ENCODE measurements at places on chromosomes 2 and 18. TPM values are rescaled to one million over a fixed set of nuclear protein-coding genes. Genes with fewer than 3 reads are reported as not detected.

DNA sequence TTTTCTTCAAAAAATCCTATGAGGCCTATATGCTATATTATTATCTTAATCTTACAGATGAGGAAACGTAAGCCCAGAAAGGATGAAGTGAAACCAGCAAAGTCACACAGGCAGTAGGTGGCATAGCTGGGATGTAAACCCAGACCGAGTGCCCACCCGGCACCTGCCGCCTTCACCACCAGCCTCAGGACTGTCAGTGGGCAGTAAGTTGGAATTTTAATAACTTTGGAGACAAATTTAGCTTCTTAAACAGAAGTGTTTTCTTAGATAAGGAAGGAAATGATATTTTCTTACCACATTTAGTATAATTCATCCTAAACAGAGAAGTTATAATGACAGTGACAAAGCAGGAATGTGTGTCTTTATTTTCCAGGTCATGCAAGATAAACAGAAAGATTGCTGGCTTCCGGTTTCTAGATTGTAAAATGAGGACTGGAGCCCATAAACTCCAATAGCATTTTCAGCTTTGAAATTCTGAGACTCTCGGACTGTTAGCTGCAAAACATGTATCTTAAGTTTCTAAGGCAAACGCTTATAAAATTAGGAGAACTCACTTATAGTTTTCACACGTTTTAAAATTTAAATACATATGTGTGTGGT is 59.3 kb downstream of the CD8B2 start:
- no peak for DNase-seq

DNA sequence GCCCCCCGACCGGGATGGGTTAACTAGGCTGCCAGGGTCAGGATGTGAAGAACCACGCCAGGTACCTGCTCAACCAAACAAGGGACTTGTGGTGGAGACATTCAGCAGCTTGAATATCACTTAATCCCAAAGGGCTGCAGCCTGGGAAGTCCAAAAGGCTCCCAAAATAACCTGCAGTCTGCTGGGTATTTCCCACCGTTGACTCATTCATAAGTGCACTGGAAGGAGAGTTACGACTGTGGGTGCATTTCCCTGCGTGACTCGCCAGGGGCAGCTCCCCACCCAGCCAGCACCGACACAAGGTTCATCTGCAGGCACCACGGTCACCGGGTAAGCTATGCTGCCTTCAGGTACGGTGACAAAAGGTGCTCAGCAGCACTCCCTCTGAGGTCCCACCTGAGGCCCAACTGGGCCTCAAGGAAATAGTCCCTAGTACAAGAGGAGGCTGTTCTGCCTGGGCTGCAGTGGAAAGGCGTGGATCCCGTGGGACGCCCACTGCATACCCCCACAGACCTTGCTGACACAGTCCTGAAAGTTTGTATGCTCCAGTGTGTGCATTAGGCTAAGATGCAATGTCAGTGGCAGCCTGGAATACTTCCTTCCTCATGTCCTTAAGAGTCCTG is 86.5 kb downstream of the UXS1 start:
- peak; percentile 42 for DNase-seq

DNA sequence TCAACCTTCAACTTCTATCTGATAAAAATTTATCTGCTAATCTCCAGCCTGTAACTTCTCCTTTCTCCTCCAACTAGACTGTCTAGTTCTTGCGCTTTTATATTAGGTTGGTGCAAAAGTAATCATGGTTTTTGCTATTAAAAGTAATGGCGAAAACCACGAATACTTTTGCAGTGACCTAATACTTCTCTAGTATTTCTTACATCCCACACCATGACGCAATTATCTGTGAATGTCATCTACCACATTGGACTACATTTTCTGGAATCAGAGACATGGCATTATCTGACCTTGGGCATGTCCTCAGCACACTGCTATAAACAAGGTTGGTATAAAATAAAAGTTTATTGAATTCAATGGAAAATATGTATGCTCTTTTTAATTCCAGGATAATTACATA is 370.2 kb upstream of the LYPD1 start:
- no peak for DNase-seq

- no peak for DNase-seq
These were observed 868.8 kb downstream of the EPHA4 start for GRCh38 chr2:220703279-220703678.

DNA sequence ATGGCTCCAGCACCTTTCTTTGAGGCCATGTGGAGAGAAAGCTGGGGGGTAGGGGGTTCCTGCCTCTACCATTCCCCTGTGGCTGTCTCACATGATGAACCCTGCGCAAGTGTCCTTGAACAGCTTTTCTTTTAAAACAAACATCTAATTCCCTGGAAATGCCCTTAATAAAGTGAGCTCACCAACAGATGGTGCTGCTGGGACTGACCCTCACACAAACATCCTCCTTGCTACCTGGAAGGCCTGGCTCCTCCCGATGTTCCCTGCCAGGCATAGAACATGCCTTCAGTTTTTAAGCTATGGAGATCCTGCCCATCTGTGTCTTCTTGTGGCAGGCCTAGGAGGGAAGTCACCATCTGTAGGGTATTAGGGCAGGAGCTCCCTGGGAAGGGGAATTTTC is 60.7 kb upstream of the GATA6 start:
- peak; percentile 4 for DNase-seq

- no peak for DNase-seq
These were observed 20.3 kb downstream of the RMC1 start for GRCh38 chr18:23523429-23524212.

- DNase-seq = no peak
These were observed 60.2 kb downstream of the DPP4 start for GRCh38 chr2:162013514-162014475.

- DNase-seq = no peak
These were observed 65.0 kb downstream of the CYP1B1 start for GRCh38 chr2:38010995-38011394.

DNA sequence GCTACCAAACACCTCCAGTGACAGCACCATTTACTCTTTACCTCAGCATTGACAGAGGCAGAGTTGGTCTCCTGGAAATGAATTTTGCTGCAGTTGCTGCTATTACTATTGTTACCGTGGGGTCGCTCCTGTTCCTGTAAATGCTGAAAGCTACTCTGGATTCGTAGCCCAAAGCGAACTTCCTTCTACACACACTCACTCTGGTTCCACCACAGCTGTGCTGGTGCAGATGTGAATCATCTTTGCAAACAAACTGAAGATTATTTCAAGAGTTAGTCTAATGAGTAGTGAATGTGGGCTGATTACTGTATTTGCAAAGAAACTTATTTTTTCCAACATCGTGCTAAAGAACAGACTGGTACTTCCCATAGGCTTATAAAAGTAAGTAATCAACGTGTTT is 304.0 kb downstream of the LPIN1 start:
- DNase-seq = peak; percentile 8

DNA sequence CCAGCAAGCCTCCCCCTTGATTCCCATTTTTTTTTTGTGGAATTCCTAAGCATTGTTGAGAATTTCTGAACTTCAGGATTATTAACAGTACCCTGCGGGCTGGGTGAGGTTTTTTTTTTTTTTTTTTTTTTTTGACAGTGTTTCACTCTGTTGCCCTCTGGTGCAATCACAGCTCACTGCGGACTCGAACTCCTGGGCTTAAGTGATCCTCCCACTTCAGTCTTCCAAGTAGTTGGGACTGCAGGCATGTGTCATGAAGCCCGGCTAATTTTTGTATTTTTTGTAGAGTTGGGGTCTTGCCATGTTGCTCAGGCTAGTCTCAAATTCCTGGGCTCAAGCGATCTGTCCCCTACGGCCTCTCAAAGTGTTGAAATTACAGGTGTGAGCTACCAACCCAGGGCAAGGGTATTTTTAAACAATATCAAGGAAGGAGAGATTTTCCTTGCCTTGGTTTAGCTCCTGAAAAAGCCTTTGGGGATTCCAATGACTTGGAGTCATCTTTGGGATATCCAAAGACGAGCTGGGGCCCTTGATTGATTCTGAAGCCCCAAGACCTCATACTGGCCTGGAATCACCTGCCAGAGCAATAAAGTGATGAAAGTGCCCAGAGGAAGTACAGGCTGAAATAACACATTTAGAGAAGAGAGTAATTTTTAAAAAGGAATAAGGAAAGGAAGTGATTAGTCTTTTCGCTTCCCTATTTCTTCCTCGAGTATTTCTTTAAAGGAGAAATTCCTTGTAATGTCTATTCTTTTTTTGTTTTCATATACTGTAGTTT is 240.2 kb downstream of the TGIF1 start:
- DNase-seq = no peak

DNA sequence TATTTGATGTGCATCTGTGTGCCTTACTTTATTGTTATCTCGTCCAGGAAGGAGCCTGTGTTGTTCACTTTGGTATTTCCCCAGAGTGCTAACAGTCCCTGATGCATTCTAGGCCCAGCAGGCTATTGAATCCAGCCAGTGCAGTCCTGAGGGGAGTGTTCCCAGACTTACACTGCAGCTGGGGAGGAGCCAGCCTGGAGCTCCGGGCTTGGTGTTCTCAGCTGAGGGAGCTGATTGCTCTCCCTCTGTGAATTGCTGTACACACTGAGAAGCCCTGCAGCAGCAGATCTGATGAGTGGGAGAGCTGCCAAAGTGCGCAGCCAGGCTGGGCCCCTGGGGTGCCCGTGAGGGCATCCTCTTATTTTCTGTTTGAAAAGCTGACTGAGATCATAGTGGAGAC is 159.2 kb downstream of the GALNT3 start:
- peak; percentile 9 for DNase-seq

- DNase-seq = no peak
These were observed 6.8 kb downstream of the COPS8 start for GRCh38 chr2:237092506-237092905.

GRCh38 chr2:167181134-167181533 is 292.9 kb downstream of the XIRP2 start:
- peak; percentile 72 for DNase-seq

GRCh38 chr2:60837123-60837522 is 44.3 kb upstream of the REL start:
- DNase-seq = no peak

GRCh38 chr2:33139949-33140348 is 193.2 kb downstream of the LTBP1 start:
- peak; percentile 54 for DNase-seq

GRCh38 chr18:11105463-11105862 is 43.9 kb downstream of the PIEZO2 start:
- no peak for DNase-seq

DNA sequence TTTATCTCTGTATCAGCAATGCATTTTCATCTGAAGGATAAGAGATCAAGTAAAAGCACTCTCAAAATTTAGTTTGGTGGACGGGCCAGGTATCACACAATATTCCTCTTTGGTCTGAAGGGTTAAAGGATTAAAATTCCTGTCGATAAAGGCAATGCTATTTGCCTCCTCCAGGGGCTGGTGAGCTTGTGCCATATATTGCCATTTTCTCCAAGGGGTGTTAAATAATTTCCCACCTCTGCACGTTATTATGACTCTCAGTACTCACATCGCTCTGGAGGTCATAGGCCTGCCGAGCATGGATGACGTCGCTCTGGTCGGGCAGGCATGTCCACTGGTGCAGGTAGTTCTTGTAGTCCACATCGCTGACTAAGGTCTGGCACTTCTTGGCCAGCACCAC is 94.2 kb downstream of the NEB start:
- no peak for DNase-seq

DNA sequence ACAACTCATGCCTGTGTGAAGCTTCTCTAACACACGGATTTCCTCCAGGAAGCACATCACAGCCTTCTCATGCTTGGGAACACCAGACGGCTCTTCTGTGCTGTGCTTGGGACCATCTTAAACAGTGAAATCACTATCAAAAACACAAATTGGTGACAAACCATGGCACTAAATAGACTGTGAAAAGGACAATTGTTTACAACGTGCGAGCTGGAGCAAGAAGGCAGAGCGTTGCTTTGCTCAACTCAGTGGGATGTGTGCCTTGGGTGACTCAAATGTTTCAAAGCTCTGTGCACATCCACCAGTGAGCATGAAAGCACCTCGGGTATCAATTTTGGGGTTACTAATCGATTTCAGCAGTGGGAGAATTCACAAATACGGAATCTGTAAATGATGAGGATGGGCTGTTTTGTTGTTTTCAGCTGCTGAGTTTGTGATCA is 182.4 kb upstream of the ARL4C start:
- no peak for DNase-seq

- DNase-seq = no peak
These were observed 246.0 kb upstream of the KCNJ3 start for GRCh38 chr2:154452471-154452870.

DNA sequence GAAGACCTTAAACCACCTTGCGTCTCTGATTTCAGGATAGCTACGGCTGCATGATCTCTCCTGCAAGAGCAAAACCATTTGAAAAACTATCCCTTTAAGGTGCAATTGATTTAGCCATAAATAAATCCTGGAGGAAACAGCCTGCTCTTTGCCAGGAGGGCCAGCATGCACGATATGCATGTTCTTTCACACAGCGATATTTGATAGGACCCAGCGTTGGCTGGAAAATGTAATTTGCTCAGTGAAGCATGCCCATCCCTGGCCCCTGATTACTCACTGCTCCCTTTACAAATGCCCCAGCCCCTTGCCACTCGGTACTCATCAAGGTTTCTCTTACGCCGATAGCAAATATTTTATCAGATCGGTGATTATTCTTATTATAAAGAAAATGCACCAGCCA is 315.4 kb downstream of the CDH2 start:
- DNase-seq = no peak

GRCh38 chr18:79736846-79737245 is 57.2 kb downstream of the CTDP1 start:
- DNase-seq = no peak

- peak; percentile 15 for DNase-seq
These were observed 102.0 kb downstream of the RIT2 start for GRCh38 chr18:43013486-43013885.

DNA sequence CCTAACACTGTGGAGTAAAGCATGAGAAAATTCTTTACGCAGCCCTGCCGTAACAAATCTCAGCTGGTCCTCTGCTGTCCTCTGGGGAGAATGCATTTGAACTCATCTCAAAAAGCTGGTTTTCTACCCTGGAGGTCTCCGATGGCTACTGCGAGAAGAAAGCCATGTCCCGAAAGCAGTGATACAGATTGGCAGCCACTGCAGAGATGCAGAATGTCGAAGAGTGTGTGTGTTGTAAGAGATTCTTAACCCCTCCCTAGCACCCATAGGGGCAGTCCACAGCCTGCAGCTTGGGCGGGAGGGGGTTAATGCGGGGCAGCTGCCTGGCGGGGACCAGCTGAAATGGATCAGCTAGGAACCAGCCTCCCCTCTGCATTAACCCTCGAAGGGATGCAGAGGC is 235.9 kb downstream of the ZNF516 start:
- no peak for DNase-seq

DNA sequence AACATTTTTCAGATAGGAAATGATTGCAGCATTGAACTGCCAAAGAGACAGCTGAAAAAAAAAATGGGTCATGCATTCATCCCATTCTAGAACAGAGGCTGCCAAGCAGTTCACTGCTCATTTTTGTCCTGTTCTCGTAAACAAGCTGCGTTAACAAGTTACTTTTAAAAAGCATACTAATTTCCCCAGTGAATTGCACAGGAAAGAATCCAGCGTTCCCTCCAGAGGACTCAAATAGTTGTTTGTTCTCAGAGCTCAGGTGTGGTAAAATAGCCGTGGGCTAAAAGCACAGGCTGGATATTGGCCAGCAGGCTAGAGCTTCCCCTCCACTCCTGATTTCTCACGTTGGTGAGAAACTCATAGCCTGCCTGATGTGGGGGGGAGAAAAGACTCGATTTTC is 76.1 kb upstream of the AQP4 start:
- DNase-seq = no peak

IRS1 gene
- total RNA-seq = 29.7 TPM

CSRNP3 gene
- total RNA-seq = 3.4 TPM

LDAH gene
- total RNA-seq = 7.4 TPM

KIAA2012 gene
- not detected for total RNA-seq

EML6 gene
- total RNA-seq = 0.49 TPM

GRHL1 gene
- total RNA-seq = 1.3 TPM

COLEC12 gene
- 109 TPM for total RNA-seq

All from fibroblast of the aortic adventitia (primary cell).